Psoas muscle (tissue), 8 donors: ENCODE measurements at places on chromosomes 6 and 20. TPM values are rescaled to one million over a fixed set of nuclear protein-coding genes. Genes with fewer than 3 reads are reported as not detected.
A peak's percentile ranks its signal among the peaks of the same experiment; 100 is the strongest.

DNA sequence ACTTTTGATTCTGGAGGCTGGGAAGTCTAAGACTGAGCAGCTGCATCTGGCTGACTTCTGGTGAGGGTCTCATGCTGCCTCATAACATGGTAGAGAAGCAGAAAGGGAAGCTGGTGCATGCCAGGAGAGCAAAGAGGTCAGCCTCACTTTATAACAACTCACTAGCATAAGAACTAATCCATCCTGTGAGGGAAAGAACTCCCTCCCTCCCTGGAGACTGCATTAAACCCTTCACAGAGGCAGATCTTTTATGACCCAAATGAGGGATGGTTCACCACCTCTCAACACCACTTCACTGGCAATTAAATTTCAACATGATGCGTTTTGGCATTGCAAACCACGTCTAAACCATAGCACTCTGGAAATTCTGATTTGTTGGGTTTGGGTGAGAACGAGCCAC, 33.9 kb downstream of the STXBP5 start:
- DNase-seq = no peak

DNA sequence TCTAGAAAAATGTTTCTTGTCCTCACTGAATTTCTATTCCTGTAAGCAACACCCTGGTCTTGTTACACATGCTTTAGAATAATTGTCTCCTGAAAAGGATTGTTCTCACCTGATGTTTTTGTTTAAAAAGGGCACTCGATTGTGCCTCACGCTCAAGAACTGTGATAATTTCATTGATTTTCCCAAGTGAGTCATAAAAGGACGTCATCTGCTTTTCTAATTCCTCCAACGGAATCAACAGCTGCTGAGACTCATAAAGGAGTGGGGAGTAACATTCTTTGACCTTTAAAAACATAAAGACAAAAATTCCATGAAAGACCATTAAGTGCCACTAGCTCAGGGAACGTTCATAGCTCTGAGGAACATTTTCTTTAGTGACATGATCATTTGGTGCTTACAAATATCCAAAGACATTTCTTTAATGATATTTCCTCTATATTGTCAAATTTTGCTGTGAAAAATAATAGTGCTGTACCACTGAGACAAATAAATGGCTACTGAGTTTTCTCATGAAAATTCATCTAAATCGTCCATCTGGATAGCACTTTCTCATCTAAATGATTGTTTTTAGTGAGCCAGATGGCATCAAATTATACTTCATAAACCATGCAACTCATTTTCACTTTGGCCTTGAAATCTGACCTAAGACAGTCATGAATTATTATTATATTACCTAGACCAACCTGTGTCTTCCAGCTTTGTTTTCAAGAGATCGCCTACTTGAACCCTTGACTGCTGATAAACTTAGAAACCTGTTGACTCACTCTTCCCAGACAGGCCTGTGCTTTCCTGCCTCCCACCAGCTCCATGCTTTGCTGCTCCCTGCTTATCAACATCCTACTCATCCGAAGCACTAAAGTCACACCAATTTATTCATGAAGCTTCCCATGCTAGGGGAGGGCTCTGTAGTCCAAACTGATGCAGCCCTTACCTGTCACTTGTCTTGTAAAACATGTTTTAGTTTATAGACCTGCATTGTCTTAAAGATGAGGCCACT, 178.2 kb downstream of the SYNE1 start:
- no peak for DNase-seq

- DNase-seq = no peak
Observed at GRCh38 chr6:38719358-38719757, 4.2 kb downstream of the DNAH8 start.

DNA sequence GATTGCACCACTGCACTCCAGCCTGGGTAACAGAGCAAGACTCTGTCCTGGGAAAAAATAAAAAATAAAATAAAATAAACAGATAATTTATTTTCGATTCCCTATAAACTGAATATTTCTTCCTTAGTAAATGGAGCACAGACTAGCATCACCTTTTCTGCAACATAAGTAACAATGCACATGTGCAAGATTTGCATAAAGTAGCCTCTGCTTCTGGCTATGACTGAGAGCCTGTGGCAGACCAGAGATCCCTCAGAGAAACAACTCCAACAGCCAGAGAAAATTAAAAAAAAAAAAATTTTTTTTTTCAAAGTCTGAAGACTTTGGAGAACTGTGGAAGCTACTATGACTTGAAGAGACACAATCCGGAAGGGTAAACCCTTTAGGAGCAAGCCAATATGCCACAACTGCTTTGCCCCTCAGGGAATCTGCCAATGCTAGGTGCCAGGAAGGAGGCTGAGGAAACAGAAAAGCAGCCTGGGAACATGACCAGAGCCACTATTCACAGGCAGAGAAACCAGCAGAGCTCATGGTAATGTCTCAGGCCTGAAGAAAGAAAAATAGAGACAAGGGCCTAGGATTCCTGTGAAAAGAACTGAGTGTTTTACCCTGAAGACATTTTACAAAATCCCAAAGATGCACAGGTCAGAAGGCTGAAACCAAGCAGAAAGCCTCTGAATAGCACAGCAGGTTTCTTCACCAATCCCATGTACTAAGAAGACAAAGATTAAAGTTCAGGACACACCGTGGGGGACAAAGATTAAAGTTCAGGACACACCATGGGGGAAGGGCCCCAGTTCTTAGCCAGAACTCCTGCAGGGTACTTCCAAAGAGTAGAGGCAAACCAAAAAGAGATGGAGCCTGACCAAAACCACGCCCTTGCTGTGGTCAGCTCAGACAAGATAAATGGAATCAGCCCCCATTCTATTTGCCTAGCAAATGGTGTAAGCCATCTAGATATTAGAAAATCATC, 25.8 kb downstream of the B4GALT5 start:
- no peak for DNase-seq

DNA sequence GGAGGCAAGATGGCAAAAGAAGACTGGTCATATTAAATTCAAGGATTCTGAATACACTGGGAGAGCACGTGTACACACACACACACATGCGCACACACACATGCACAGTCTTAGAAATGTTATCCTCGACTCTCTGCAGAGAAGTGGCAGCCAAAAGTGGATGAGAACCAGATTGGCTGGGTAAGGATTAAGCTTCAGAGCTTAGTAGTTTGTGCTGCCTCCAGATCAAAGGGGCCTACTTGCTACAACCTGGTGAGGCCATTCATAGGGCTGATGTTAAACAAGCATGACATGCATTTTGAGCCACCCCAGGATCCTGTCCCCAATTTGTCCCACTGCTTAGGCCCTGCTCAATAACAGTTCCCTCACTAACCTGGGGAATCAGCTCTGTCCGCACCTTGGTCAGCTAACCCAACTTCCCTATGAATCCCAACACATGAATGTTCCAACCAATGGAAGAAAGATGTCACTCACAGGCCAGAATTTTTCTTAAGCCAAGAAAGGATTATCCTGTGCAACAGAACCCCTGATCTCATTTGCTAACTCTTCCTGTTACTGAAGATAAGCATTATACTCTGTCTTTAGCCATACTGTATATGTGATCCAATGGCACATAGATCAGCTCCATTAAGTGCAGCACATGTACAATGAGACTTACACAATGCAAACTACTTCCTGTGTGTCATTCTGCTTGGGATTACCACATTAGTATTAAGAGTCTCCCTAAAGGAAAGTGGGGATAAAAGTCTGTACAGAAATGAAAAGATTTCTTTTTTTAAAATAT, 31.0 kb downstream of the TOMM6 start:
- DNase-seq = no peak

DNA sequence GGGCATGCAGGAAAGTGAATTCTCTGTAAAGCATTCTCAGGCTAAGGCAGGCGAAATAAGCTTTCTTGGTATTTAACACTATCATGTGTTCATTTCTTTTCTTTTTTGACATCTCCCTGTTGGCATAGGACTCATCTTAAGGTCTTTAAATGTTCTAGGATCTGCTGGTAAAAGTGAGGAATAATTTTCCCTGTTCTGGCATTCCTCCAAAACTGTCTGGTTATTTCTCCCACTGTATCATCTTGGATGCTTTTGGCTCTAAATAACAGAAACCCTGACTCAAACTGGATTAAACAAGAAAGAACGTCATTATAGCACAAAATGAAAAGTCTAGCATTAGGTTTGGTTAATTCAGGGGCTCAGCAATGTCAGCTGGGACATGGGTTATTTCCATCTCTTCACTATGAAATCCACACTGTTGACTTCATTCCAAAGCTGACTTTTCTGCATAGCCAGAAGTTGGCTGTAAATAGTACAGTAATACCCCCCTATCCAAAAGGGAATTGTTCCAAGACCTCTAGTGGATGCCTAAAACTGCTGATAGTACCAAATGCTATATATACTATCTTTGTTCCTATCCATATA, 37.9 kb upstream of the SNAP25 start:
- no peak for DNase-seq

DNA sequence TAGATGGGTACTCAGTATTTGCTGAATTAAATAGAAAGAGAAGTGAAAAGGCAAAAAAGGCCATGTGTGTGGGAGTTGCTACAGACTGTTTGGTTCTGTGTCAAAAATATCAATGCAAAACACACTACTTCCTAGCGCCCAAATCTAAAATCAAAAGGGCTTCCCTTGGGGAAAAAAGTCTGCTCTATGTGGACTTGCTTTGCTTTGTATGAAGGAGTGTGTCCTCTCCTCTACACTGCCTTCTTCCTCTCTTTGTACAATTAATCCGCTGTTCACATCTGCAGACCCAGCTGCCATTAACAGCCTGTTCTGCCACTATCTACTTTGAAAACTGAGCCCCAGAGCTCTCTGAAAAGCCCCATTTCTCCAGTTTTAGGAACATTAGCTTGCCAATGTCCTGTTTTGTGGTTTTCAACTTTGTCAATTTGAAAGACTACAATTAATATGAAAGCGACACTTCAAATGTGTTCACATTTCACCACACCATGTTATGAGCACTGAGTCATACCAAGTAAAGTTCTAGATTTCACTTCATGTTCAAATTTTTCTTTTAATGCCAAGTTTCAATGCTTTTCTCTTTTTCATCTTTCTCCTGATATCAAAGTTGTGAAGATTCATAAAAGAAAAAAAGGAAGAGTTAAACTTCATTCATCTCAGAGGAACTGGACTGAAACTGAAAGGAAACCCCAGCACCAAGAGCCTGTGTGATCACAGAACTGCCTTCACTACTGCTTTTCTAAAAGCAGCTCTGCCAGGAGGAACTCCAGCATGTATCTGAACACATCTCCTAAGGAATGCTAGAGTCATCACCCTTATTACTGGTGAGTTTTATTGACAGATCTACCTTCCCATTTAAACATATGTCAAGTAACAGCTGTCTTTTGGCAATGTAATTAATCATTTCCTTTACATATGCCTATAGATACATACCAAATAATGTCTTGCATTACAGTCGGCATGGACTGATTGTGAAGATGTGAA, 102.6 kb downstream of the KIF13A start:
- DNase-seq = no peak

DNA sequence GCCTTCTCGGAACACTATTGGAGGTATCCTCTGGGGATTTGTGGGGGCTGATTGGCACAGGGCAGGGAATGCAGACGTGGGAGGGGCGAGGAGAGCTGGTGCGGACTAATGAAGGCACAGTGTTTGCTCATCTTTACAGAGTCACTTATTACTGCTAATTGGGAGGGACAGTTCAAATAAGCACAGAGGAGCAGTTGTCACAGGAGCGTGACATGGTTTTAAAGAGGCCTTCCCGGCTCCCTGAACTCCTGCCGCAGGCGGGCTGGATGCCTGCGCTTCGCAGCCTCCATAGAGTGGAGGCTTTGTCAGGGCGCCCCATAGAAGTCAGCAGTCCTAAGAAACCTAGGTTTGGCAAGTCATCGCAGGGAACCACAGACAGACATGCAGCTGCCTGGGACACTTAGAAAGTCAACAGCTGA, 149.6 kb downstream of the LINC00237 start:
- DNase-seq = no peak

DNA sequence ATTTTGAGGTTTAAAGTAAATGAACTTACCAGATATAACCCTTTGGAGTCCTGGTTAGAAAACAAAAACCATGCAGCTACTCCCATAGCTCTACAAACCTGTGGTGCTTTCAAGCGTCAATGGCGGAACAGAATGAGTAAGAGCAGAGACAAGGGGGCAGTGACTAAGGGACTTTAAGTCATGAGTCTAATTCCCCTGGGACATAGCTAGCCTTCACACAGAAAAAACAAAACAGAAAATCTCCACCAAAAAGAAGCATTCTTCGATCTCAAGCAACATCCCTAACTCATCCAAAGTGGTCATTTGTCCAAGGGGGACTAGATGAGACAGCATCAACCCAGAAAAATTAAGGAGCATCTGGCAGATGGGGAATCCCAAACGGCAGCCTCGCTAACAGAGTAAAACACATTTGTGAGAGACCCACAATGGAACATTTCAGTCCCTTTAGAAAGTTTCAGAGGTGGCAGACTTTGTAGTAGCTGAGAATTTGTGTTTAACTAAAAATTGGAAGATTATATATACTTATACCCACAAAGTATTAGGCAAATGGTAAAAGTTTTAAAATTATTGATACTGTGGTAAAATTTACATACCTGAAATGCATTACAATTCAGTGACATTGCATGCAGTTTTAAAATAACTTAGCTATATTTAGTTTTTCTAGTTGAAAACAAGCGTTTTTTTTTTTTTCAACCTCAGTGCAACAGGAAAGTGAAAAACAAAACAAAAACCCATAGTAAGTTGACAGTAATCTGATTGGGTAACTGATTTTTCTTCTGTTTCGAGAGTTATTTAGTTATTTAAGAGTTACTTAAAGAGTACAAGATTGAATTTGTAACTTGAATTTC, 67.5 kb downstream of the KCNQ5 start:
- DNase-seq = no peak

- no peak for DNase-seq
Observed at GRCh38 chr6:13273202-13273930, 55.0 kb downstream of the TBC1D7 start.

DNA sequence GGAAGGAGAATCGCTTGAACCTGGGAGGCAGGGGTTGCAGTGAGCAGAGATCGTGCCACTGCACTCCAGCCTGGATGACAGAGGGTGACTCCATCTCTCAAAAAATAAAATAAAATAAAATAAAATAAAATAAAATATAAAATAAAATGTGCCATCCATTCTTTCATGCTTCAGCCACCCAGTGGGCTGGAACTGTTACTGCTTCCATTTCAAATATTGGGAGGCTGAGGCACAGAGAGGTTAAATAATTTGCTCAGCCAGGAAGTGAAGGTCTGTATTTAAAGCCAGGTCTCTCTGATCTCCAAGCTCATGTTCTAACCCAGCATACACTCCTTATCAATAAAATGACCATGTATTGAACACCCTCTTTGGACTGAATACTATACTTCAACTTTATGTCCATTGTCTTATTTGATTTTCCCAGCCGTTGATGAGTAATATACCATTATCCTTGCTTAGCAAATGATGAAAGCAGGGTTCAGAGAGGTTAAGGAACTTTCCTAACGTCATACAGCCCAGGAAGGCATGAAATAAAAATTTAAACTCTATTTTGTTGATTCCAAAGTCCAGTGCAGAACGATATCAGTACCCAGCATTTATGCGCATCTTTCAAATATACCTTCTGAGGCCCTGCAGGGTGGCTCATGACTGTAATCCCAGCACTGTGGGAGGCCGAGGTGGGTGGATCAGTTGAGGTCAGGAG, 25.8 kb upstream of the SLC9A8 start:
- no peak for DNase-seq

GRCh38 chr20:51022803-51023616, at the start of gene KCNG1:
Gene KCNG1 (minus strand): TSS chr20:51023107. CDS start chr20:51010338, 12,769 bp downstream.
- peak; percentile 65 for DNase-seq

GRCh38 chr6:22271081-22271480, 25.8 kb downstream of the PRL start:
- DNase-seq = no peak

- DNase-seq = no peak
Observed at GRCh38 chr6:147058786-147059385, 145.3 kb upstream of the STXBP5 start.

The VPS16 gene
- 25.3 TPM for total RNA-seq

The SNAP91 gene
- total RNA-seq = 0.81 TPM

The MAVS gene
- total RNA-seq = 49.7 TPM

The EPPIN gene
- not detected for total RNA-seq

The CTSZ gene
- total RNA-seq = 50.5 TPM
